ENCODE measurements at places on chromosomes 16 and 17.

DNA sequence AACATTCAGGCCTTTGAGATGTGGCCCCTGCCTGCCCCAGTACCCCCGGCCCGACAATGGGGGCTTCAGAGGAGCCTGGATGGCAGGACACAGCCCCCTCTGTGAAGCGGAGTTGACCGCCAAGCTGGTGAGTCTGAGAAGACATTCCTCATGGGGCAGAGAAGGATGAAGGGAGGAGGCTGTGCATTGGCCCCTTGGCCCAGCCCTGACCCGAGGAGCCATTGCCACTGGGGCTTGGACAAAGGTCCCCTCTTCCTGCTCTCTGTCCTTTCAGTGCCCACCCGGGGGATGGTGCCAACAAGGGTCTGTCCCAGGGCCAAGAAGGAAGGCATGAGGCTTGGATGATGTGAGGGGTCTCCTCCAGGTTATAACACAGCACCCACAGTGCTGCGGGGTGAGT lies 30.9 kb upstream of the PHB1 start:
- no peak for DNase-seq

DNA sequence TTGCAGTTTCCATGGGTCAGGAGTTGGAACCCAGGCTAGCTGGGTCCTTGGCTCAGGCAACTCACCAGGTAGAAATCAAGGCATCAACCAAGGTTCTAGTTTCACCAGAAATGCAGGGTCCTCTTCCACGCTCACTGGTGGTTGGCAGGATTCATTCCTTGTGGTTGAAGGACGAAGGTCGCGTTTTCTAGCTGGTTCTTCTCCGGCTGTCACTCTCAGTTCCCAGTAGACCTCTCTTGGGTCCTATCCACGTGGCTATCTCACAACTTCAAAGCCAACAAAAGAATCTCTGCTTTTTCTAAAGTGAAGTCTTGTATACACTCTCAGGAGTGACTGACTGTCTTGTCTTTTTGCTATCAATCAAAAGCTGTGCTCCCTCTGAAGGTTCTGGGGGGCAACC lies 146.3 kb upstream of the NOL11 start:
- DNase-seq, result no peak

GRCh38 chr17:73947966-73948355 lies 255.5 kb upstream of the RPL38 start:
- DNase-seq, result no peak

GRCh38 chr17:79007504-79008381 lies 1.8 kb downstream of the CANT1 start:
- no peak for DNase-seq

DNA sequence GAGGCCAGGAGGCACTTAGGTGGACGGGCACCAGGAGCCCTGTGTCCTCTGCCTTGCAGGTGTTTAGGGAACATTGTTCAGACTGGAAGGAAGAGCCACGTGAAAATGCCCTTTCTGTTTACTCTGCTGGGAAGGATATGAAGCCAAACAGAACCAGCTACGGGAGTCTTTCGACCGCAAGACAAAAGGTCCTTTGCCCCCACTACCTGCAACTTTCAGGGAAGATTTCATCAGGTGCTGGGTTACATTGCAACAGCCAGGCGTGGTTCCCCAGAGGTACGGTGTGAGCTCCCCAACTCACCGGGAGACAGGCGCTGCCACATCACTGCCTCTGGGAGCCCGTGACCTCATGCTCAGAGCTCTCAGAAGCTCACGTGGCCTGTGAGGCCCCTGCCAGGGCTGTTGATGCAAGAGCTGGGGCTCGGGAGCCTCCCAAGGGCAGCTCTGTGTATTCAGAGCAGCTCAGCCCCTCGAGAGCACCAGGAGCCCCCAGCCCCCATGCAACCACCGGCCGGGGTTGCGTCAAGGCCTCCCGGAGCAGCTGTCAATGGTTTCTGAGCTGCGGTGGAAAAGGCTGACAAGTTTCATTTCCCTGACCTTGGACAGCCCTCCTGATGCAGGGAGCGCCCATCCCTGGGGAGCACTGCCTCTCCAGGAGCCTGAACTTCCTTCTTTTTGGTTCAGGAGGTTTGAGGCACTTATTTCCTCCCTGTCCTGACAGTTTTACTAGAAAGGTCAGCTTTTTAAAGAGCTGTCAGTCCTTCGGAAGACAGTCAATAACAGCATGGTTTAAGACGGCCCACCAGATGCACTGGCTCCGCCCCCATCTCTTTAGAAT lies 42.1 kb downstream of the TBC1D16 start:
- DNase-seq, result peak; percentile 32

DNA sequence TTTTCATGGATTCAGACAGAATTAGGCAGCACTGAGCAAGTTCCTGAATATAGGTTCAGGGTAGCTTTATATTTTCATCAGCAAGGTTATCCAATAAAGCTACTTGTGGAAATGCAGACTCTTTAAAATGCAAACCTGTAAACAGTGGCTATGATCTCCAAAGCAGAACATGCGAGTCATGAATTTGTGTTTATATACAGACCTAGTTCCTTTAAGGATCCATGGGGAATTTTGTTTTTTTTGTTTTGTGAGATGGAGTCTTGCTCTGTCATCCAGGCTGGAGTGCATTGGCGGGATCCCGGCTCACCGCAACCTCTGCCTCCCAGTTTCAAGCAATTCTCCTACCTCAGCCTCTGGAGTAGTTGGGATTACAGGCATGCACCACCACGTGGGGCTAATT lies 14.8 kb downstream of the CLEC16A start:
- DNase-seq, result no peak

DNA sequence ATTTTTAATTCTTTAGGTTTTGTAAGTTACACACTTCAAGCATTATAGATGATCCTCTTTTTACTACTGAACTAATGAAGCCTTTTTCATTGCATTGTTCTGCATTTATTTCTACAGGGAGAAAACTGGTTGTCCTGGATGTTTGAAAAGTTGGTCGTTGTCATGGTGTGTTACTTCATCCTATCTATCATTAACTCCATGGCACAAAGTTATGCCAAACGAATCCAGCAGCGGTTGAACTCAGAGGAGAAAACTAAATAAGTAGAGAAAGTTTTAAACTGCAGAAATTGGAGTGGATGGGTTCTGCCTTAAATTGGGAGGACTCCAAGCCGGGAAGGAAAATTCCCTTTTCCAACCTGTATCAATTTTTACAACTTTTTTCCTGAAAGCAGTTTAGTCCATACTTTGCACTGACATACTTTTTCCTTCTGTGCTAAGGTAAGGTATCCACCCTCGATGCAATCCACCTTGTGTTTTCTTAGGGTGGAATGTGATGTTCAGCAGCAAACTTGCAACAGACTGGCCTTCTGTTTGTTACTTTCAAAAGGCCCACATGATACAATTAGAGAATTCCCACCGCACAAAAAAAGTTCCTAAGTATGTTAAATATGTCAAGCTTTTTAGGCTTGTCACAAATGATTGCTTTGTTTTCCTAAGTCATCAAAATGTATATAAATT lies 53.0 kb downstream of the TUBD1 start:
- DNase-seq, result no peak

GRCh38 chr17:5194346-5194745 lies 2.7 kb upstream of the ZNF594 start:
- no peak for DNase-seq

GRCh38 chr16:2498531-2499253 lies 15.1 kb upstream of the ATP6V0C start:
- DNase-seq, result no peak

DNA sequence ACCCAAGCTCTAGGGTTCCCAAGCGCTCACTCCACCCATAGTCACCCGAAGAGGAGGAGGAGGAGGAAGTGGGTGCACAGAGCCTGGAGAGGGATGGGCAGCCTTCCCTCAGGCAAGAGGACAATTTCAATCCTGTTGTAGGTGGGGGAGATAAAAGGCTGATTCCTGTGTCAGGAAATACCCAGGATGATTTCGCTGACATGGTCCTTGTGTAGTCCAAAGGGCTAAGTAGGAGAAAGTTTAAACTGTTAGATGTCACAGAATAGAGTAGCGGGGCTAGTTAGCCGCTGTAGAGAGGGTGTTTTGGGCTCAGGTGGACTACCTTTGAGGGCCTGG lies 1.3 kb upstream of the EXOC7 start:
- no peak for DNase-seq

GRCh38 chr17:395179-395578 lies 42.6 kb upstream of the RPH3AL start:
- no peak for DNase-seq

DNA sequence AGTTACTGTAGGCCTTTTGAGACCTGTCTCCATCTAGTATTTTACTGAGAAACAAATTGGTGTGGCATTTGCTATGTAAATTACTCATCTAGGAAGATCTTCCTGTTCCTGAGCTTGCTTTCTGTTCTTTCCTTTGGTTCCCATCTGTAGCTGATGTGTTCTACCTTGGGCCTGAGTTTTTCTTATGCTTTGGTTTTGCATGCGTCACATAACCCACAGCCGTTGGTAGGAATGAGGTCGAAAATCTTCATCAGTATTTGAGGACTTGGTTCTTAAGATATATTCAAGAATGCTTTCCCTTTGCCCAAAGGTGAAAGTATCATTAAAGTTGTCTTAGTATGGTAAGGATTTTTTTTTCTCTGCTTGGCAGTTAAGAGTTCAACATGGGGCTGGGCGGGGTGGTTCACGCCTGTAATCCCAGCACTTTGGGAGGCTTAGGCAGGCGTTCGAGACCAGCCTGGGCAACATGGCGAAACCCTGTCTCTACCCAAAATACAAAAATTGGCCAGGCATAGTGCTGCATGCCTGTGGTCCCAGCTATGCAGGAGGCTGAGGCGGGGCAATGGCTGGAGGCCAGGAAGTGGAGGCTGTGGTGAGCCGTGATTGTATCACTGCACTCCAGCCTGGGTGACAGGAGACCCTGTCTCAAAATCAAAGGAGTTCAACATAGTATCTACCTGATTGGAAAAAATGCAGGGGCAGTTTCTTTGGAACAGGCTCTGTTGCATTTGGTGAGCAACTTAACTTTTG lies 28.8 kb downstream of the IST1 start:
- DNase-seq, result no peak

DNA sequence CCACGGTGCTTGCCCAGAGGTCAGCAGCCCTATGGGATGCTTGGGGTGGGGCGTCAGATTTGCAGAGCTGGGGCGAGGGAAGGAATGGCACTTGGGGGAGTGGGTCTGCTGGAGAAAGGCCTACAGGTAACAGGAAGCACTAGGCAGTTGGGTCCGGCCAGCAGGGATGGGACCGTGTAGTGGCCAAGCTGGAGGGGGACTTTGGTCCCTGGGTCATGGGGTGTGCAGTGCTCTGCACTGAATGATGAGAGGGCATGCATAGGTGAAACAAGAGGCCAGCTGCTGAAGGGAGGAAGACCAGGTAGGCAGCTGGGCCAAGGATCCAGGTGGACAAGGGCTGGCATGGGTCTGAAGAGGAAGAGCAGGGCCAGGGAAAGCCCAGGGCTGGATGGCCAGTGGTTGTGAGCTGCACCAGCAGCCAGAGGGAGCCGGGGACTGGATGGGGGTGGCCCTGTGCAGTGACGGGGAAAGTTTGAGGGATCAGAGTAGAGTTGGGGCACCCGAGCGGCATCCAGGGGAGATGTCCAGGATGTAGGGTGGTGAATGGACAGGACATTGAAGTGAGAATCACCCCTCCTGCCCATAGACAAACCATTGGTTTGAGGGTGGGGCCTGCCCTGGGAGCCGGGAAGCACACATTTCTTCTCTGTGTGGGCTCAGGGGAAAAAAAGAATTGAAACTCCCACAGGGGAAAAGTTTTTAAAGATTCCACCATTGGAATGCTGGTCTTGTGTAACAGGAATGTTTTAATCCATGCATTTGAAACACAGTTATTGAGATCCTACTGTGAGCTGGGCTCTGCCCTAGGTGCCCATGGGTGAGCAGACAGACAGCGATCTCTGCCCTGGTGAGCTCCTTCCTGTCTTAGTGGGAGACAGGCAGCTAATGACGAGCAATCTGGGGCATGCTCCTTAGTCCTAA lies 25.1 kb downstream of the RAI1 start:
- DNase-seq, result no peak

- no peak for DNase-seq
These were observed 81.4 kb upstream of the DYNLRB2 start for GRCh38 chr16:80459331-80459777.

GRCh38 chr17:57655553-57655952 lies 89.5 kb downstream of the CCDC182 start:
- no peak for DNase-seq

DNA sequence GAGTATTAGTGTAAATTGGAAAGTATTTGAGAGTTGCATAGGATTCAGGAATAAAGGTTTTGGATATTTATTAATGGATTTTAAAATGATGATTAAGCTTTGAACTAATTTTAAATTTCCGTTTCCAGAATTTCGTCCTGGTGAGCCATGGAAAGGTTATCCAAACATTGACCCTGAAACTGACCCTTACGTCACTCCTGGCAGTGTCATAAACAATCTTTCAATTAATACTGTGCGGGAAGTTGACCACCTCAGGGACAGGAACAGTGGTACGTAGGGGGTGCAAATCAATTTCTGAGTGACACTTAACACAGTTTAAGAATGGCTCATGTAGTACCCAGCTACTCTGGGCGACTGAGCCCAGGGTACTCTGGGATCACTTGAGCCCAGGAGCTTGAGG lies 29.1 kb upstream of the SLC5A11 start:
- DNase-seq, result no peak

- no peak for DNase-seq
These were observed 249.9 kb upstream of the MON1B start for GRCh38 chr16:76941113-76941512.

GRCh38 chr17:30950189-30950588 lies 20.6 kb upstream of the RNF135 start:
- DNase-seq, result no peak

GRCh38 chr17:69809331-69809730 lies 265.7 kb upstream of the KCNJ16 start:
- no peak for DNase-seq

DNA sequence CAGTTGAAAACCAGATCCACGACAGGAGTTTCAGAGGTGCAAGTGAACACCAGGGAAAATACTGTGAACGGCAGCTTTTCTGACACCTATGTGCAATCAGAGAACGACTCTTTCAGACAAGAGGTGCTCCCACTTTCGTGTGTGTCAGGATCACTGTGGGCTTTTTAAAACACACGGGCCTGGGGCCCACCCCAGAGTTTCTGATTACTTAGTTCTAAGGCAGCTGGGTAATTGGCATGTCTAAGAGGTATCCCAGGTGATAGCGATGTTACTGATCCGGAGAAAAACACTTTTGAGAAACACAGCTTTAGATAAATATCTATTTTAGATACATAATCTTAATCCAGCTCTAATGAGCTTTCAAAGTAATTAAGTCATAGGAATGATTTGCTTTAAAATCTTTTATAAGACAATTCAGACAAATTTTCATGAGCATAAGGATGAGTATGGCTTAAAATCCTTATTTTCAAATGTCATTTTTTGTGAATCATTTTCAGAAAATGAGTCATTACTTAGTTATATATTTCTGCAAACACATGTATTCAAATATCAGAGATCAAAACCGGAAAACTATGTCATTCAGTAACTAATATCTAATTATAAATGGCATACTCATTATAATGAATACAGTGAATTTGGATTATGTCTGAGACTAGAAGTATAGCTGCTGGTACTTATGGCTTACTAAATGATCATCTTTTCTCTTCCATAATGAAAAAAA lies 217.9 kb upstream of the PSMD7 start:
- DNase-seq, result no peak

GRCh38 chr17:28940142-28940541 lies 11.2 kb downstream of the PHF12 start:
- DNase-seq, result no peak

GRCh38 chr17:50171371-50172071 lies 5.7 kb downstream of the SGCA start:
- no peak for DNase-seq

GRCh38 chr16:21001262-21001661 lies 100.7 kb downstream of the LYRM1 start:
- peak; percentile 5 for DNase-seq

Measured in NCI-H1930 (cell line).